Peyer's patch (tissue), 4 donors: ENCODE measurements at places on chromosomes 12 and 14. TPM values are rescaled to one million over a fixed set of nuclear protein-coding genes. Genes with fewer than 3 reads are reported as not detected.
A peak's percentile ranks its signal among the peaks of the same experiment; 100 is the strongest.

DNA sequence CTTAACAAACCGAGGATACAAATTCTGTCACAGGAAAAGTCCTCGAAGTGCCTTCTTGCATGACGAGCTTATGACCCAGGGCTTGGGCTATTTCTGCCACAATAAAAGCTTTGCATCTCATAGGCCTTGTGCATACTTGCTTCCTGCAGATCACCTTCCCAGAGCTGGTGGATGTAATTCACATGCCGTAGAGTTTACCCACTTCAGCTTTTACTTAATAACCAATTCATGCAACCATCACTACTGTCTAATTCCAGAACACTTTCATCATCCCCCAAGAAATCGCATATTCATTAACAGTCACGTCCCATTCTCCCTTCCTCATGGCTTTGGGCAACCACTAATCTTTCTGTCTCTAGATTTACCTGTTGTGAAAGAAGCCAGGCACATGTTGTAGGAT lies 9.0 kb upstream of the BDKRB1 start:
- no peak for DNase-seq

- no peak for DNase-seq
Observed at GRCh38 chr14:51869411-51870100, 9.1 kb downstream of the GNG2 start.

- no peak for DNase-seq
Observed at GRCh38 chr14:87489196-87489819, 503.7 kb downstream of the GALC start.

- DNase-seq: no peak
Observed at GRCh38 chr12:62934239-62934798, 631 bp downstream of the PPM1H start.

DNA sequence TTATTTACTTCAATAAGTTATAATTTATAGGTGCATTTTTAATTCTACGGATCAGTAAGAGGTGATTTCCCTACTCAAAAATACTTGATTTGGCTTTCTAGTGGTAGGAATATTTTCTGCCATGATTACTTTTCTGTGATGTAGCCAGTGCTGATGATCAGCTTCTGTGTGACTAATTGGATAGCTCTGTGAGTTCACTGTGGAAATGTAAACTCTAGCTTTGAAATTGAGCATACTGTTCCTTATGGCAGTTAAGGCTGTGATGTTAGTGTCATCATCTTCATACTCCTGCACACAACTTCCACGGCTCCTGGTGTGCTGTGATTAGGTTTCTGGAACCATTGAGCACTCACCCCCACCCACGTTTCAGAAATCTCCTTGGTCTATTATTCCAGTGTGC lies 48.2 kb downstream of the PLEKHA5 start:
- DNase-seq: no peak

DNA sequence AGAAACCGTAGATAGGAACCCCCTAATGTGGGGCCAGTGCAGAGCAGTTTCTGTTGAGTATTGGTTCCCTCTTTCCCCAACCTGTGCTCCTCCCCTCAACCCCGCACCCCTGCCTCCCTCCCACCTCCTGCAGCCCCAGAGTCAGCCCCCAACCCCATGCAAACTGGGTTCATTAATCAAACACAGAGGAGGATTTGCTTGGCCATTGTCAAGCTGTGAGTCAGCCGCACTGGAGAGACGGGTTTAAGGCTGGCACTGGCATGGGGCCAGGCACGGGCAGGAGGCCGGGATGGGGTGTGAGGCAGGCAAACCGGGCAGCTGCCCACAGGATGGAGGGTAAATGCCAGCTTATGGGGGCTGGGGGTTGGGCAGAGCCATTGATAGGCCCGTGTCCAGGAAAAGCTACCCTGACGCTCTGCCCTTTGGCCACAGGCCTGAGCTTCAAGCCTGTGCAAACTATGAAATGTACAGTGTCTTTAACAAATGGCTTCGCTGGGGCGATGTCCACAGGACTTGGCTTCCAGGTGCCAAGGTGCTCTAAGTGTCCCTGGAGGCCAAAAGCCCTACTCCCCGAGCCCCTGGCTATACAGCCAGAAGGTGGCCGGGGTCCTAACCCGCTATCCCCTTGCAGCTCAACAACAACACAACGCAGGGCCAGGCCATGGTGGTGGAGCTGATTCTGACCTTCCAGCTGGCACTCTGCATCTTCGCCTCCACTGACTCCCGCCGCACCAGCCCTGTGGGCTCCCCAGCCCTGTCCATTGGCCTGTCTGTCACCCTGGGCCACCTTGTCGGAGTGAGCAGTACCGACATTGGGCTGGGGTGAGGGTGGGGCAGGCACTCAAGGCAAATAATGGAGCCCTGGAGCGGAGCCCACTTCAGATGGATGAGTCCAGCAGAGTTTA lies 1.4 kb downstream of the AQP5 start:
- DNase-seq: no peak

DNA sequence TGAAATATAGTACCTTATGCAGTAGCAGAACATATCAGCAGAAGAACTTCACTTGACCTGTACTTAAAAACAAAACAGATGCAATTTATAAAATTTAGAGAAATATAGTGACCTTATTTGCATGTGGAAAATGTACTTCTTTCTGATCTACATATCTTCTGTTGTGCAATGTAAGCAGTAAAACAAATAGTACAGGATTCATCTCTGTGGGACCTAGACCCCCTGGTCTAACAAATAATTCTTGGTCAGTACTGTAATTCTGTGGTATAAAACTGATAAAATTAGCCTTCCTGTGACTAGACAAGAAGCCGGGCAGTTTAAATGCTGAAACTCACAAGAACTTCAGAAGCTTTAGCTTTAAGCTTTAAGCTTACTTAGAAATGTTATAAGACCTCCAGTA lies 21.6 kb downstream of the HIF1A start:
- DNase-seq: no peak

GRCh38 chr14:61678975-61679374 lies 16.3 kb upstream of the HIF1A start:
- no peak for DNase-seq

DNA sequence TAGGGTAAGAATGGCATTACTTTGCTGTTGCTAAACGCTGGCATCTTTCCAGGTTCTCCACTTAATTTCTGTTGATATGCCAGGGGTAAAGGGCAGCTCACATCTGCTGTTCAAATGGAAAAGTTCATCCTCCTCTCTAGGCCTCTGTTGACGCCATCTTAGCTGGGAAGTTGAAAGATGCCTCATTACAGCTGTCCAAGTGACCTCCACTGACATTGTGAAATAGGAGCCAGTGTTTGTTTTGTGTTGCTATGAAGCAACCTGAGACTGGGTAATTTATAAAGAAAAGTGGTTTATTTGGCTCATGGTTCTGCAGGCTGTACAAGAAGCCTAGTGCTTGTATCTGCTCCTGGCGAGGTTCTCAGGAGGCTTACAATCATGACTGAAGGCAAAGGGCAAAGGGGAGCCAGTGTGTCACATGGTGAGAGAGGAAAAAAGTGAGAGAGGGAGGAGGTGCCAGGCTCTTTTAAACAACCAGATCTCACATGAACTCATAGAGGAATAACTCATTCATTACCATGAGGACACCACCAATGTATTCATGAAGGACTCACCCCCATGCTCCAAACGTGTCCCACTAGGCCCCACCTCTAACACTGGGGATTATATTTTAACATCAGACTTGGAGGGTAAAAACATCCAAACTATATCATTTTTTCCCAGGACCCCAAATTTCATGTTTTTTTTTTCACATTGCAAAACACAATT lies 3.2 kb upstream of the ADAM21 start:
- no peak for DNase-seq

- no peak for DNase-seq
Observed at GRCh38 chr12:69241438-69242092, 2.2 kb downstream of the CPSF6 start.

DNA sequence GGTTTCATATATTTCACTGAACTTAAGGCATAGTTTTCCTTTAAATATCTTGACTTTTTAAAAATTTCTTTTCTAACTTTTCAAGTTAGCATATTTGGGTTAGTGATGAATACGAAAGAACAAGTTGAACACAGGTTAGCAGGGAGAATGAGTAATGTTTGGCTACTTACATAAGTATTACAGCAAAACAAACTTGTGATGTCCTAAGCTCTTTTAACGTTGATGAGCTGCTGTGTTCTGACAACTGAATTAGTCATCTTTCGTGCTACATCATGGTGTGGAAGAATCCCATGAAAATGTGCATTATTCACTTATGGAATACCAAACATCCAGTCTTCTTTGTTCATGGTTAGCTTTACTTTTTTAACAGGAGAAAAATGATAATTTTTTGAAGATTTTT lies 36.3 kb upstream of the PDZRN4 start:
- DNase-seq: no peak

DNA sequence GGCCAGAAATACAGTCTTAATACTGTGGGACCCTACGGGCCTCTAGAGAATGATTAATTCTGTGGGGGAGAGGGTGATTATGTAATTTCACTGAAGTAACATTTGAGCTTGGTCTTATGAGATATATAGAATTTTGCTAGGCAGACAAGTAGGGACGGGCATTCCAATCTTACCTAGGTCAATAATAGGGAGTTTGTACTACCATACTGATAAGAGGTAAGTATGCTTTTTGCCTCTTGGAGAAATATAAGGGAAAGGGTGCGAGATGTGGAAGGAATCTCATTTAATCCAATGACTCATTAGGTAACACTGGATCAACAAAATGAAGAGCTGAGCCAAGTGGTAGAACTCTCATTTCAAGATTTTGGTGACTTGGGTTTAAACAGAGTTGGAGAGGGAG lies 5.2 kb downstream of the RAB5B start:
- DNase-seq: no peak

DNA sequence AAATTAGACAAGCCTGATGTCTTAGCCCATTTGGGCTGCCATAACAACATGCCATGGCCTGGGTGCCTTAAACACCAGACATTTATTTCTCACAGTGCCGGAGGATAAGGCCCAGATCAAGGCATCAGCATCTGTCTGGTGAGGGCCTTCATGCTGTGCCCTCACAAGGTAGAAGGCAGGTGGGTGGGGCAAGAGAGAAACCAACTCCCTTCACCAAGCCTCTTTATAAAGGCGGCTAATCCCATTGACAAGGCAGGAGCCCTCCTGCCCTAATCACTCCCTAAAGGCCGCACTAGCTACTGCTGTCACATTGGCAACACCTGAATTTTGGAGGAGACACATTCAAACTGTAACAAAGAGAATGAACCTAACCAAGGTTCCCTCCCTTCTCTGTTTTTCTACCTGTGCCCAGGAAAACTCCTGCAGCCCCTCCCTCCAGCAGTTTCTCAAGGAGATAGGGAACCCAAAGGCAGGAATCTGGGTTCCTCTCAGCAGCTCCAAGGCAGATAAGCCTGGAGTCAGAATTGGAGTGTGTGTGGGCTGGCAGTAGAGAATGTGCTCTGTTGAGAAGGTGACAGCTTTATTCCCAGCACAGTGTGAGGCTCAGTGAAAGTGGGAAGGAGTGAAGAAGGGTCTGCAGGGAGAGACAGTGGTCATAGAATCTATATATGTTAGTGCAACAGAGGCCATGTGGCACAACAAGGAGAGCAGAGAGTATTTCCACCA lies 21.7 kb upstream of the GPATCH2L start:
- no peak for DNase-seq

DNA sequence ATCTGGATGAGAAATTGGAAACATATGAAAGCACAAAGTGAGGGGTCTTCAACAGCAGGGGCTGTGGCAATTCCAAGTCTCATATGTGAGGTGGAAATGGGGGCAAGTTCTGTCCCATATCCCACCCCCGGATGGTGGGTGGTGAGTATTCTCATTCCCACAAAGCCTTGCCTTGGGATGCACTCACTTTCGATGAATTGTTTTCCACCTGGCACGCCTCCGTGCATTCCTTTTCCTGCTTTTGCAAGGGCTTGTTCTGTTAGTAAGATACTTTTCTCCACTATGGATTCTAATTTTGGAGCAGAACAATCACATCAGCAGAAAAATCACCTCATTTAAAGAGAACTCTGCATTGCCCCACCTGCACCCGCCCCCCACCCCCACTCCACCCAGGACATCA lies 3.1 kb downstream of the LACRT start:
- DNase-seq: no peak

DNA sequence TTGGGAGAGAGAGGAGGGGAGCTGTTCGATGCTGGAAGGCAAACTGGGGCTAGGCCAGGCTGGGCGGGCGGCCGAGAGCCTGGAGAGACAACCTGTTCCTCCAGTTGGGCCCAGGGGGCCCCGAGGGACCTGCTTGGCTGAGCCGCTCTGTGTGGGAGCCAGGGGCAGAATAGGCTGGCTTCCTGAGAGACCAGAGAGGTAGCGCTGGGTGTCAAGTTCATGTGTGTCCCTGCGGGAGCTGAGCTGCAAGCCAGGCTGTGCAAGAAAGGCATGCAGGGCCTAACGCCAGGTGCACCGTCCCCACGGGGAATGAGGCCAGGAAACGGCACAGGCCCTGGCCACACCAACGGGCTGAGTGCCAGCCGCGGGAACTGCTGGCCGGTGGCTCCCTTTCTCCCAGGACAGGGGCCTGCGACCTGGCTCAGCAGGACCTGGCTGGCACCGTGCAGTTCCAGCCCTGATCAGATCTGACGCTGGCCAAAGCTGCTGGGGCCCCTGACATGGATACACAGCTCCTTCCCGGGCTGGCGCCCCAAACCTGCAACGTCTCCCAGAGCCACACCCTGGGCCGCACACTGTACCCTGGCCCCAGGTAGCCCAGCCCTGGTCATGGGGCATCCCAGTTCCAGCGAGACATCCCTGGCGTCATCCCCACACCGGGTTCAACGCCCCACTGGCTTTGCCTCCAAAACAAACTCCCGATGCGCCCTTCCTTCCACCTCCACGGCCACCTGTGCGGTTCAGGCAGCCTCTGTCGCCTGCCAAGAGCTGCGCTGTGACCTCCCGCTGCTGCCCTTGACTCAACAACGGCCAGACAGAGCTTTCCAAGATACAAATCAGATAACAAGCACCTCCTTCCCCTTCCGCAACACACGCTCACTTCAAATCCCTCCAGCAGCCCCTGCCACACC lies 65.0 kb downstream of the RFLNA start:
- peak; percentile 90 for DNase-seq

DNA sequence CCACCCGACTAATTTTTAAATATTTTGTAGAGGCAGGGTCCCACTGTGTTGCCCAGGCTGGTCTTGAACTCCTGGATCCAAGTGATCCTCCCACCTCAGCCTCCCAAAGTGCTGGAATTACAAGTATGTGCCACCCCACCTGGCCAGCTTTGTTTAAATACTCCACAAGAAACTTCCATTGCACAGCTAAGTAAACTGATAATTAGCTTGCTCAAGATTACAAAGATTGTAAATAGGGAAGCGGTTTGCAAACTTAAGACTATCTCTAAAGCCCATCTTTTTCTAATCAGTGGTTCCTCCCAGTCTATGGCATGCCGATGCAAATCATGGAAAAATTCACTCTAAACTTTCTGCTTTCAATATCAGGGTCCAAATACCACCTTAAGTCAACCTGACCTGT lies 9.7 kb downstream of the SLC7A8 start:
- DNase-seq: no peak

GRCh38 chr12:78540606-78541336 lies 323.8 kb upstream of the SYT1 start:
- DNase-seq: no peak

ERP27 gene
- total RNA-seq: 2.5 TPM

CIROP gene
- not detected for total RNA-seq

CHURC1 gene
- total RNA-seq: 51.2 TPM

KLRC2 gene
- 4.7 TPM for total RNA-seq

TPH2 gene
- not detected for total RNA-seq
